ENCODE measurements at places on chromosomes 11 and 22.

GRCh38 chr11:69915501-69916250 lies 96.5 kb upstream of the FGF3 start:
- peak; percentile 66 for DNase-seq

DNA sequence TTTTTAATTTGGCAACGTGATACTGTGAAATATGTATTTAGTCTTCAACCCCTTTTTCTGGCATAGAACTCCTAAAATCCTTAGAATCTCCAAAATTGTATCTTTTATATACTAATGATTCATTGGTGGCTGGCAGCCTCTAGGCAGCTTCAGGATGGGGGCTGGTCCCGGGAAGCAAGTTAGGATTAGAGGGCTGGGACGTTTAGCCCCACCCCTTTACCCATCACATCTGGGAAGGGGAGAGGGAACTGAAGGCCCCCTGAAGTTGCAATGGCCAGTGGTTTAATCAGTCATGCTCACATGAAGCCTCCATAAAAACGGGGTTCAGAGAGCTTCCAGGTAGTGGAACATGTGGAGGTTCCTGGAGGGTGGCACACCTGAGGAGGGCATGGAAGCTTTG lies 7.1 kb downstream of the IL17RA start:
- no peak for DNase-seq

GRCh38 chr11:130431331-130431773 lies 2.9 kb upstream of the ADAMTS8 start:
- peak; percentile 71 for DNase-seq

- DNase-seq: no peak
These were observed 8.0 kb upstream of the CHADL start for GRCh38 chr22:41248758-41249157.

DNA sequence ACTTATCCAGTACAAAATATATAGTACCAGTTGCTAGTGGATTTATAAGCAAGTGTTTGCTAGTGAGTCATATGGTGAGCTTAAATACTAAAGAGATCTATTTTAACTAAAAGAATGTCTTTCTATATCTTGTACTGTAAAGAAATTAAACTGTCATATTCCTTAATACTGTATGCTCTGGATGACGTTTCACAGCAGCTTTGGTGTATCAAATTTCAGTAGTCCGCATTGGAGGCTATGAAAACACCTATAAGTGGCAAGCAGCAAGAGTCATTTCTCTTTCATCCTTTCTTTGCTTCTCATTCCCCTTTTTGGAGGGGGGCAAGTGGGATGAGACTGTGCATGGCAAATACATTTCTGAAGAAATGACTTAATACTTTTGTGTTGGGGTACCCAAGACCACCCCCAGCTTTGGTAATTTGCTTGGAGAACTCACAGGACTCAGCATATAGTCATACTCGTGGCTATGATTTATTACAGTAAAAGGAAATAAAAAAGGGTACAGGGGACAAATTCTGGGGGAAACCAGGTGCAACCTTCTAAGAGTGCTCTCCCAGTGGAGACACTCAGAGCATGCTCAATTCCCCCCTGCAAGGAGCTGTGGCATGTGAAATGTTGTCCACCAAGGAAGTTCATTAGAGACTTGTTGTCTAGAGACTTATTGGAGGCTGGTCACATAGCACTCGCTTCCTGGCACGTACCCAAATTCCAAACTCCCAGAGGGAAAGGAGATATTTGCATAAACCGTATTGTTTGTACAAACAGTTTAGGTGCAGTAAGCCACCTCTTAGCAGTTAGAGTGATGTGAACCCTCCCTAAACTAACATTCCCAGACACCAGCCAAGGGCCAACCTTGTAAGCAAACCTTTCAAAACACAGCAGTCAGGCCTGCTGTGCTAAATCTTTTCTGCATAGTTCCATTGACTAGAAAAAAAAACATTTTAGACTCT lies 210.8 kb downstream of the PGR start:
- no peak for DNase-seq

DNA sequence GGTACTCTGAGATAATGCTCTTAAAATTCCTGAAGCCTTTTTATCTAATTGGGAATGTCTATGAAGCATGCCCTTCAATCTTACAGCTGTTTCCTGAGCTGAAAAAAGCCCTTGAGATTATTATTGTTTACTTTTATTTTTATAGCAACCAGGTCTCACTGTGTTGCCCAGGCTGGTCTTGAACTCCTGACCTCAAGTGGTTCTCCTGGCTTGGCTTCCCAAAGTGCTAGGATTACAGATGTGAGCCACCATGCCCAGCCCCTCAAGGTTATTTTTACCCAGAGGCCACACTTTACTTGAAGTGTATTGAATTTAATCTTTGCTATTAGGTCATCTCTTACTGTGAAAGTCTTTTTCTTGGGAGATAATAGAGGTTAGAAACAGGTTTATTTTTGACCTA lies 7.0 kb upstream of the SWAP70 start:
- no peak for DNase-seq

DNA sequence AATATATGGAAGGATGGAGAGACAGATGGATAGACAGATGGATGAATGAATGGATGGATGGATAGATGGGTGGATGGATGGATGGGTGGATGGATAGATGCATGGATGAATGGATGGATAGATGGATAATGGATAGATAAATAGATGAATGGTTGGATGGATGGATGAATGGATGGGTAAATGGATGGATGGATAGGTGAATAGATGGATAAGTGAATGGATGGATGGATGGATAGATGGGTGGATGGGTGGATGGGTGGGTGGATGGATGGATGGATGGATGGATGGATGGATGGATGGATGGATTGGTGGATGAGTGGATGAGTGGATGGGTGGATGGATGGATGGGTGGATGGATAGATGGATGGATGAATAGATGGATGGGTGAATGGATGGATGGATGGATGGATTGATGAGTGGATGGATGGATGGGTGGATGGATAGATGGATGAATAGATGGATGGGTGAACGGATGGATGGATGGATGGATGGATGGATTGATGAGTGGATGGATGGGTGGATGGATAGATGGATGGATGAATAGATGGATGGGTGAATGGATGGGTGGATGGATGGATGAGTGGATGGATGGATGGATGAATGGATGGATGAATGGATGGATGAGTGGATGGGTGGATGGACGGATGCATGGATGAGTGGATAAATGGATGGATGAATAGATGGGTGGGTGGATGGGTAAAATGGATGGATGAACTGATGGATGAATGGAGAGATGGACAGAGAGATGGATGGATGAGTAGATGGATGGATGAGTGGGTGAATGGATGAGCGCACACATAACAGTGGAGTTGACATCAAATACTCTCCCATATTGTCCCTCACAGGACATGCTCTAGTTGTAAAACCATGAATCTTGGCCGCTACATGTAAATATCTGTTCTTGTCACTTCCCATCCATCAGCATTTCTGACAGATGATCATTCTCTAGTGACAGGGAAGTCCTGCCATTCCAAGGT lies 8.8 kb downstream of the LSP1 start:
- DNase-seq: no peak

- DNase-seq: no peak
These were observed 74.7 kb downstream of the KCNQ1 start for GRCh38 chr11:2519517-2519861.

DNA sequence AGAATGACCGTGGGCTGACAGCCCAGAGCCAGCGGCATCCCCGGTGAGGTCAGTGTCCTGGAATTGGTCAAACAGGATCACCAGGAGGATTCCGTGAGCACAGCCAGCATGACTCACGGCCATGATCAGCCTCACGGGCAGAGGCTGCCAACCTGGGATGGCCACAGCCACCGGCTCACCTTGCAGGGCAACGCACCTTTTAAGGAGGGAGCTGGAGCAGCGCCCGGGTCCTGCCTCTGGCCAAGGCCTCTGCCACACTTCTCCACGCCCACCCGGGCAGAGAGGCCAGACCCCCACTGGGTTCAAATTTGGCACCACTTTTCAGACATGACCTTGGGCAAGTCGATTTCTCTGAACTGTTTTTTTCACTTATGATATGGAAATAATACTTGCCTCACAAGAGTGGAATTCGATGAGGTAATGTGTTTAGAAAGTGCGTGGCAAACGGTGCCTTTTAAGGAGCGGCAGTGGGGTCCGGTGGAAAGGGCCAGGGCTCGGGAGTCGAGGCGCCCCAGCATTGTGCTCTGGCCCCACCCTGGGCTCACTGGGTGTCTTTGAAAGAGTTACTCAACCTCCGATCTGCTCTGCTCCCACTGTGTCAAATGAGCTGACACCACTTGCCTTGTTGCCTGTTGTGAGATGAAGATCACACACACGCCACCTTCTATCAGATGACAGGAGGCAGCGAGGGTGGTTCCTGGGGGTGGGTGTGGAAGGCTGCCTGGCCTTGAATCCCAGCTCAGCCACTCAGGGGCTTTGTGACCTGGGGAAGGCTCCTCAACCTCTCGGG lies 16.0 kb downstream of the TXN2 start:
- peak; percentile 89 for DNase-seq

- DNase-seq: no peak
These were observed 12.5 kb downstream of the PRR5L start for GRCh38 chr11:36308577-36308976.

DNA sequence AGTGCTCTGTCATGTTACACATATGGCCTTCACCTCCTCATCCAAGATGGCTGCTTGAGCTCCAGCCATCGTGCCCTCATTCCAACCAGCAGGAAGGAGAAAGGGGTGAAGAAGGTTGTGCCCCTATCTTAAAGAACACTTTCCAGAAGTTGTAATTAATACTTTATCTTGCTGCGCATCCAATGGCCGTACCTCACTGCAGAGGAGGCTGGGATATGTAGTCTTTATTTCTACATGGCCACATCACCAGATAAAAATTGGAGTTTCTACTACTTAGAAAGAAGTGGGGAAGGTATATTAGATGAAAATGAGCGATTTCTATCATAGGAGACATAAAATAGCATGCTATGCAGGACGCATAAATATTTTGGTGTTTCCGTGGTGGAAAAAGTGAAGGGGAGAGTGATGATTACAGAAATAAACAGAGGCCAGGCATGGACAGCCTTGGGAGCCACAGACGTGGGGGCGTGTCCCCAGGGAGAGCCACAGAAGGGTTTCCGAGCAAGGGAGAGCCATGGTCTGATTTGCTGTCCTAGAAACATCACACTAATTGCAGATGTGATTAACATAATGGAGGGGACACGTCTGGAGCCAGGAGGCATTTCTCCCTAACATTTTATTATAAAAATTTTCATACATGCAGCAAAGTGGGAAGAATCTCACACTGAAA lies 8.8 kb upstream of the MB start:
- no peak for DNase-seq

GRCh38 chr11:2663506-2663905 lies 36.3 kb downstream of the KCNQ1OT1 start:
- DNase-seq: no peak

DNA sequence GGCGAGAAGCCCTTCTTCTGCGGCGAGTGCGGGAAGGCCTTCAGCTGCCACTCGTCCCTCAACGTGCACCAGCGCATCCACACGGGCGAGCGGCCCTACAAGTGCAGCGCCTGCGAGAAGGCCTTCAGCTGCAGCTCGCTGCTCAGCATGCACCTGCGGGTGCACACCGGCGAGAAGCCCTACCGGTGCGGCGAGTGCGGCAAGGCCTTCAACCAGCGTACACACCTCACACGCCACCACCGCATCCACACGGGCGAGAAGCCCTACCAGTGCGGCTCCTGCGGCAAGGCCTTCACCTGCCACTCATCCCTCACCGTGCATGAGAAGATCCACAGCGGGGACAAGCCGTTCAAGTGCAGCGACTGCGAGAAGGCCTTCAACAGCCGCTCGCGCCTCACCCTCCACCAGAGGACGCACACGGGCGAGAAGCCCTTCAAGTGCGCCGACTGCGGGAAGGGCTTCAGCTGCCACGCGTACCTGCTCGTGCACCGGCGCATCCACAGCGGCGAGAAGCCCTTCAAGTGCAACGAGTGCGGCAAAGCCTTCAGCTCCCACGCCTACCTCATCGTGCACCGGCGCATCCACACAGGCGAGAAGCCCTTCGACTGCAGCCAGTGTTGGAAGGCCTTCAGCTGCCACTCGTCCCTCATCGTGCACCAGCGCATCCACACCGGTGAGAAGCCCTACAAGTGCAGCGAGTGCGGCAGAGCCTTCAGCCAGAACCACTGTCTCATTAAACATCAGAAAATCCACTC lies 12.2 kb downstream of the ZNF74 start:
- no peak for DNase-seq

DNA sequence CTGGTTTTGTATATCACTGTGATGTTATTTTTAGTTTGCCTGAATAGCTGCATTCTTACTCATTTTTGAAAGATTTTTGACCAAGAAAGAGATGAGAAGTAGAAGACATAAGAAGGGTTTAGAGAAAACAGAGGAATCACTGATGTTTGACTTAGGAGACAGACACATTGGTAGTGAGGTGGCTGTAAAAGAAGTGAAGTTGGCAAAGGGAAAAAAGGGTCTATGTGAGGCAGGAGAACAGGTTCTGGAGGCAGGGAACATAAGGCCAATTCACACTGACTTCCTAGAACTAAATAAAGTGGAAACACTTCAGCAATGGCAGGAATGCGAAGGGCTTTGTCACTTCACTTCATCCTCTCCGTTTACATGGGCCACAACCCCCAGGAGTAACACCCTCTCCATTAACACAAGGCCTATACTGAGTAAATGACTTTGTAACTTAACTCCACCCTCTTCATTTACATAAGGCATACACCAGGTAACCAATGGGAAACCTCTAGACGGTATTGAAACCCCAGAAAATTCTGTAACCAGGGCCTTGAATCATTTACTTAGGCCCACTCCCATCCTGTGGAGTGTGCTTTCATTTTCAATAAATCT lies 36.5 kb downstream of the CTSC start:
- DNase-seq: no peak

DNA sequence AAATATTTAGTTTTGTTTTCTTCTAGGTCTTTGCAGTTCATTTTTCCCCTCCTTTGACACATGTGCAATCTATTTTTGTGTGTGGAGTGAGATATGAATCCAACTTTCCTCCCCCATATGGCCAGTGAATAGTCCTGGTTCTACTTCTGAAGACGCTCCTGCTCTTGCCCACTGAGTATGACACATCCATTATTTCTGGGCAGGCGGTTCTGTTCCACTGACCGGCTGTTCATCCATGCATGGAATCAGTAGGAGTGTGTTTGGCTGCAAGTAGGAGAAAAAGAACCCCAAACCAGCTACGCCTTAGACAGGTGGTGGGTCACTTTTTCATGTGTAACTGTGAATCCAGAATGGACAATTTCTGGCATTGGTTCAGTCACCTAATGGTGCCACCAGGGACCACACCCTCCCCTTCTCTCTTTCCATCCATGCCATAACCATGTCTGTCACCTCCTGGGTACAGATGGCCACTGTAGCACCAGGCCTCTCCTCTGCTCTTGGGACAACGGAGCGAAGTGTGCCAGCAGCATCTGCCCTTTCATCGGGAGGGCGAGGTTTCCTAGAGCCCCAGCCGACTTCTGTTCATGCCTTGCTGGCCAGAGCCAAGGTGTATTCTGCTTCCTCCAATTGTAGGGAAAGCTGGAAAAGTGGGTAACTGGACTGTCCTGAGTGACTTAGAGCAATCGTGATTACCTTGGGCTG lies 67.4 kb upstream of the SLC22A12 start:
- no peak for DNase-seq

- no peak for DNase-seq
These were observed 11.2 kb downstream of the CDCA5 start for GRCh38 chr11:65072631-65072966.
